ENCODE measurements at places on chromosomes 1 and 21.
A peak's percentile ranks its signal among the peaks of the same experiment; 100 is the strongest.

GRCh38 chr1:226085675-226086285 lies 23.3 kb downstream of the H3-3A start:
- no peak for DNase-seq

DNA sequence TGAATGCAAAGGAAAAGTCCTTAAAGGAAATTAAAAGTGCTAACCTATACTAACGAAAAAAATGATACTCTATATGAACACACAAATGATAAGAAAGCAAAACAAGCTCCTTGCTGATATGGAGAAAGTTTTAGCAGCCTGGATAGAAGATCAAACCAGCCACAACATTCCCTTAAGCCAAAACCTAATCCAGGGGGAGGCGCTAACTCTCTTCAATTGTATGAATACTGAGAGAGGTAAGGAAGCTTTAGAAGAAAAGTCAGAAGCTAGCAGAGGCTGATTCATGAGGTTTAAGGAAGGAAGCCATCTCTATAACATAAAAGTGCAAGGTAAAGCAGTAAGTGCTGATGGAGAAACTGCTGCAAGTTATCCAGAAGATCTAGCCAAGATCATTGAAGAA lies 3.4 kb downstream of the KRTAP23-1 start:
- no peak for DNase-seq

GRCh38 chr1:202106340-202107254 lies 16.1 kb upstream of the GPR37L1 start:
- DNase-seq = no peak

DNA sequence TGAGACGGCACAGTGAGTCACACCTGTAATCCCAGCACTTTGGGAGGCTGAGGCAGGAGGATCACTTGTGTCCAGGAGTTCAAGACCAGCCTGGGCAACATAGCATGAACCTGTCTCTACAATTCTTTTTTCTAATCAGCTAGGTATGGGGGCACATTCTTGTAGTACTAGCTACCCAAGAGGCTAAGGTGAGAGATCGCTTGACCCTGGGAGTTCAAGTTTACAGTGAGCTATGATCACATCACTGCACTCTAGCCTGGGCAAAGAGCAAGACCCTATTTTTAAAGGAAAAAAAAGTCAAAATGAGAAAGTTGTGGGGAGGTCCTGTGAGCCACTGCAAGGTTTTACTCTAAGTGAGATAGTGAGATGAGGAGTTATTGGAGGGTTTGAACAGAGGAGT lies 34.8 kb upstream of the AHCTF1 start:
- DNase-seq = no peak

DNA sequence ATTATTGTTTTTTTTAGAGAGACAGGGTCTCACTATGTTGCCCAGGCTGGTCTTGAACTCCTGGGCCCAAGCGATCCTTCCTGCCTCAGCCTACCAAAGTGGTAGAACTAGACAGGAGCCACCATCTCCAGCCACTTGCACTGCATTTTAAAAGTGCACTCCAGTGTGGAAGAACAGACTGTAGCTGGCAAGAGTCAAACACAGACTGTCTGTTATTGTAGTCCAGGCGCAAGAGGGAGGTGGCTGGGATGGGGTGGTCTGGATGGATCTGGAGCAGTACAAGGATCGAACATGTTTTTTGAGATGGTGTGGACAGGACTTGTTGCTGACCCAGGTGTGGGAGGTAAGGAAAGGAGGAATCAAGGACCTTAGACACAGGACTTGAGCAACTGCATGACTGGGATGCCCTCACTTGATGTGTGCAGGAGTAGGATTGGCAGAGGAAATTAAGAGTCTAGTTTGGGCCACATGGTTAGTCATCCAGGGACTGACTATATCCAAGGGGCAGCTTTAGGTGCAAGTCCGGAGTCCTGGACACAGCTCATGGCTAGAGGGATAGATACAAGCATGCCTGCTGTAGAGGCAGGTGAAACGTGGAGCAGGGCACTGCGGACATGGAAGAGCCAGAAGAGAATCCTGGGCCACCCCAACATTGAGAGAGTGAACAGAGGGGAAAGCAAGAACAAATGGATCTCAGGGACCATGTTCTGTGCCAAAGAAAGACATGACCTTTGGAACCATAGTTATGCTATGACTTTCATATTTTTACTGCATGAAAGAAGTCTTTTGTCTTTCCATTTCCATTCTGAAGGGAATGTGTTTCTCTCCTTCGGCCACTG lies 42.0 kb downstream of the ELK4 start:
- no peak for DNase-seq

DNA sequence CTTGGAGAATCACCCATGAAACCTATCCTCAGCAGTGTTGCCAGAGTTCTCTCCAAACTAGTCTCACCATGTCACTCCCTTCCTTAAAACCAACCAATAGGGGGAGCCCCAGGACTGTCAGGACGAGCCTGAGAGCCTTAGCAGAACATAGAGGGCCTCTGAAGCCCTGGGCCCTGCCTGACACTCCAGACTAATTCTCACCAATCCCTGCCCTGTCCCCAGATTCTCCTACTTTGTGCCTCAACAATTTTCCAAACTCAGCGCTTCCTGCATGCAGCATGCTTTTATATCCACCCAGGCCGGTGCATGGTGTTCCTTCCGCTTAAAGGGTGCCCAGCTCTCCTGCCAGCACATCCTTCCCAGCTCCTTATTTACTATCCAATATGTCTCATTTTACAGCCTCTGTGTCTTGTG lies 42.7 kb downstream of the HSD3B1 start:
- peak; percentile 79 for DNase-seq

DNA sequence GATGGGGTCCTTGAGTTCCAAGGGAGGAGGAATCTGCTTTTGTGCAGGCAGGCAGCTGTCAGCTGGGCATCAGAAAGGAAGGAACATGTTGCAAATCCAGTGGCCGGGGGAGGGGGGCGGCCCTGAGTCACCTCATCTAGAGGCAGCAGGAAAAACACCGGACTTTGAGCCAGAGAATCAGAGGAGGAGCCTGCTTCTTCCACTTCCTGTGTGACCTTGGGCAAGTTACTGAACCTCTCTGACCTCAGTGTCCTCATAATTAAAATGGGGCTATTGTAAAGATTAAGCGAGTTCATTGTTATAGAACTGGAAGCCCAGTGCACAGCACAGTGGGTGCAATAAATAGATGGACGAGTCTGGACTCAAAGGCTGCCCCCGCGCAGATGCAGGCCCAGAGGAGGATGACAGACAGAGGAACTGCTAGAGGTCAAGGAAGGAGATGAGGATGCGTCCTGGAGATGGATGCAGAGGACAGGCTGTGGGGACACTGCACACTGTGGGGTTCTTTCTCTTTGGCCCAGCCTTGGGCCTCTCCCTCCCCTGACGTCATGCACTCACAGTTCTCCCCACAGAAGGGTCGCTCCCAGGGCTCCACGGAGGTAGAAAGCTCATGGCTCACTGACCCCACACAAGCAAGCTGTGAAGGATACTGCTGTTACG lies 714.3 kb downstream of the MATN1 start:
- DNase-seq = peak; percentile 49
